ENCODE measurements at places on chromosomes 4 and X.

GRCh38 chr4:57044279-57044678 is 65.6 kb downstream of the POLR2B start:
- DNase-seq, result no peak

GRCh38 chrX:44829832-44830231 is 14.0 kb upstream of the DUSP21 start:
- no peak for DNase-seq

- DNase-seq, result no peak
These were observed 116.7 kb upstream of the CXCL13 start for GRCh38 chr4:77488882-77489281.

DNA sequence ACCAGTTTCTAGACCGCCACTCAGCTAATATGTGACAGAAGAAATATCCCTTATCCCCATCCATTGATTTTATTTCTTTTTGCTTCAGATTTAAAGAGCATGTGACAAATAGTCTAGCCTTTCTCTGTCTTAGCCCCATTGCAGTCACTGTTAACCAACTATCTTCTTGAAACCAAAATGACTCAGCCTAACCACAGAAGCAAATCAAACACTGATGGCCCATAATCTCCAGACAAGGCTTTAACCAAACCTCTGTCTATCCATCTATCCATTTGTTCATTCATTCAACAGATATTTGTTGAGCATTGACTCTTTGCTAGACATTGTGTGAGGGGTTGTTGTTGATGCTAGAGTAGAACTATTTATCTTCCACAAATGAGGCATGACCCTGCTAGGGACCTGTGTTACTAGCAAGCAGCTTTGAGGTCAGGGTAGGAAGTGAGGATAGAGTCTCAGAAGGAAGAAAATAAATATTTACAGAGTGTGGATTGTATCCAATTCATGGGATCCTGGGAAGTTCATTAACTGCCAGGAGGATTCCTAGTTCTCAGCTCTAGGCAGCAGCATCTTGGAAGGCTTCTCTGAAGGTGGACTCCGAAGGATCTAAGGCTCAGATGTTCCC is 22.5 kb downstream of the HNRNPH2 start:
- DNase-seq, result no peak

GRCh38 chr4:183758758-183759447 is 99.8 kb downstream of the TRAPPC11 start:
- no peak for DNase-seq

GRCh38 chrX:19867938-19868337 is 19.5 kb downstream of the SH3KBP1 start:
- no peak for DNase-seq

DNA sequence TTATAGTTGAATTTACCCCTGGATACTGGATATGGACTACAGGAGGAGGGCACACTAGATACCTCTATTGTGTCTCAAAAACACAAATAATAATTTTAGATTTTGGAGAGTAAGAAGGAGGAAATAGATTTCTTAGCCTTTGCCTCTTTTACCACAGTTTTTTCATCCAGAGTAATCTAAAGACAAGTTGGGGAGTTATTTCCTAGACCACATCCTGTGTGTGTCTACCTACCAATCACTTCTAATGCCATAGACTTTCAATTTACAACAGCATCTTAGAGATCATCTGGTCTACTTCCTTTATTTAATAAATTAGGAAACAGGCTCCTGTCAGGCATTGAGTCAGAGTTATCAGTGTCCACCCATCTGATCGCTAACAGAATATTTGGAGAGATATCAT is 191.5 kb downstream of the EDA start:
- no peak for DNase-seq

DNA sequence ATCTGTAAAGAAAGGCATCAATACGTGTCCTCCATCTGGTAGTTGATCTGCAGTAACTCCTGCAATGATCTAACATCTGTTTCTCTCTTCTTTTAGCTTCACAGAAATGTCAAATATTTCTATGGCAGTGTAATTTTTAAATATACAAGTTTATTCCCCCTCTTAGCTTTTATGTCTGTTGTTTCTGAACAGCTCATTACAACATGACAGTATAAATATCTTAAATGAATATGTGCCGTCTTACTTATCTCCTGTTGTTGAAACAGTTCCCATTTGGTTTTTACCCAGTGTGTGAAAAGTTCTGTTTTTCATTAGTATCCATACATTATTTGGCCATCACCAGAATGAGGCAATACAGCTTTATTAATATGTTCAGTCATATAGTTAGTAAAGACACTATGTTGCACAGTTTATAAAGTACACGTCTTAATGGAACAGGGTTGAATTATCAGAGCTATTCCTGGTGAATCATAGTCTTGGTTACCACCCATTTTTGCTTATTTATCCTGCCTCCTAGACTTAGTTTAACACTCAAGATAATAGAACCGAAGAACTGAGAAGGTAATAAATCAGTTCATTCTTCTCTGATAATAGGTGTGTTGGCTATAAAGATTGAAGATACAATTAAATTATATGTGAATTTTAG is 321.6 kb downstream of the TENM3 start:
- DNase-seq, result no peak

DNA sequence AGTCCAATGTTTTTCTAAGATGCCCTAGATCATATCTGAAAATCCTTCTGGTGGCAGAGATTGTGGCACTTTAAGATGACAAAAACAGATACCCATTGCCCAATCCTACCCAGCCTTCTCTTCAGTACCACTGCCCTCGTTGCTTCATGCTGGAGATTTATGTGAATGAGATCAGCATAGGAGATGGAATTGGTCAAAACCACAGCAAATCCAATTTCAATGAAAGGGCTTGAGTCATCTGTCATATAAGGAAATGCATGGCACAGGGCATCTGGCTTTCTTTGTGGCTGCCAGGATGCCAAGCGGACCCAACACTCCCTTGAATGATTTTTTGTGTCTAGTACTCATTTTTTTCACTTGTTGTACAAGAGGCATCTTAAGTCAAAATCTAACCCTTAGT is 16.8 kb downstream of the AFF2 start:
- no peak for DNase-seq

DNA sequence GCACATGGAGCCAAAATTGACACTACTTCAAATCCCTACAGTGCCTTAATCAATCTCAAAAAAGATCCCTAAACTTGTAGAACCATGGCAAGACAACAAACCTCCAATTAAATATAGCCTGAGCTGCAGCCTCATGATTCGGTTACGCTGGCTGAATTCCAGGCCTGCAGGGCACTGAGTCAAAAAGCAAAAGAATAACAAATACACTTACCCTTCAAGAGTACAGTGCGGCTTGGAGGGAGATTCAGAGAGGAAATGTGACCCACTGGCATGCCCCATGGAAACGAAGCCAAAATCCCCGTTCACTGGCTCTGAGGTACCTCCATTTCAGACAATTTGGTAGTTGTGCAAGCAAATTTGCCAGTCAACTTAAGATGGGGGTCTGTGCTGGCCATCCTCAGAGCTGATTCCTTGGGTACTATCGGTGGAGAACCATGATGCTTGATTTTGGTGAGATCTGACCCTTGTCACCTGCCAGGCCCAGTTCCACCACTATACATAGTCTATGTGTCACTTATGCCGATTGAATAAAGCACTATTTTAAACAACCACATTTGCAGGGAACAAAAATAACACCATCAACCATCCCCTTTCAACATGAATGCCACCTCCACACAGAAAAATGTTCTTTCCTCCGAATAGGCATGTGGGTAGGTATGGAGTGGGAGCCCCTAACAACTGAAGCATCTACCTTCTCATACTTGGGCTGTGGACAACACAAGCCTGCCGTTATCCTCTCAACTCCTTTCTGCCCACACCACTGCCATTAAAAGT is 2.1 kb downstream of the C4orf54 start:
- no peak for DNase-seq

DNA sequence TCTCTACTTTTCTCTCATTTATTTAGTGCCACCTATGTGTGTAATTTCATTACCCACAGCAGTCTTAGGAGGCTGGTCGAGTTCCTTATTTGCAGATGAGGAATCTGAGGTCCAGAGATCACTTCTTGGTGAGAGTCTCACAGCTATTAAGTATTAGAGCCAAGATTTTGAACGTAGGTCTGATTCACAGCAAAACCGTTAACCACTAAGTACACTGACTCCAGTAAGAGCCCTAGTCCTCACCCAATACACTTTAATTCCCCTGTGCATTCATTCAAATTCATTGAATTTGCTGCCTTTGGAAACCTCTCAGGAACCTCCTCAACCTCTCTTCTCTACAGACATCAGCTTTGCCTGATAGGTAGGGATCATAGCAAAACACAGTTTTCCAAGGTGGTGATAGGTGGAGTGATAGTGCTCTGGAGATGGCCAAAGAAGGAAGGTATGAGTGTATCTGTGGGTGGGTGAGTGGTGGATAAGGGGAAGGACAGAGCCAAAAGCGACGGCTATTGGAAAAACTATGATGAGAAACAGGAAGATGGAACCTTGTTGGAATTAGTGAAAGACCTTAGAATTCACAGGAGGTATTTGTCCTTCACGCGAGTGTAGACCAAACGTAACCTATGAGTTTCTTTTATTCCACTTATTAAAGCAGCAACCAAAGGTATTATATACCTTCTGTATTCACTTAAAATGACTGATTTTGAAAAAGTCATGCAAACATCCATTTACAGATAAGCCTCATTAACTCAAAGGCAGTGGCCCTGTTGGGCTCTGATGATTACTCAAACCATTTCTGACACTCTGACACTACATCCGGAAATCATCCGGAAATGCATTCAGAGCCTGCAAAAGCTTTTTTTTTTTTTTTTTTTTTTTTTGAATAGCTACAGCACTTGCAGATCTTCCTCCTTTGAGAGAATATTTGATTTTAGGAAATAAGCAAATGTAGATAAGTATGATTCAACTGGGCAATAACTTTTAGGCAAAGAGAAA is 6.3 kb downstream of the FMR1 start:
- no peak for DNase-seq

GRCh38 chrX:146278381-146278780 is 460.8 kb downstream of the SLITRK2 start:
- DNase-seq, result no peak

GRCh38 chrX:65392284-65392683 is 142.3 kb downstream of the LAS1L start:
- DNase-seq, result no peak

DNA sequence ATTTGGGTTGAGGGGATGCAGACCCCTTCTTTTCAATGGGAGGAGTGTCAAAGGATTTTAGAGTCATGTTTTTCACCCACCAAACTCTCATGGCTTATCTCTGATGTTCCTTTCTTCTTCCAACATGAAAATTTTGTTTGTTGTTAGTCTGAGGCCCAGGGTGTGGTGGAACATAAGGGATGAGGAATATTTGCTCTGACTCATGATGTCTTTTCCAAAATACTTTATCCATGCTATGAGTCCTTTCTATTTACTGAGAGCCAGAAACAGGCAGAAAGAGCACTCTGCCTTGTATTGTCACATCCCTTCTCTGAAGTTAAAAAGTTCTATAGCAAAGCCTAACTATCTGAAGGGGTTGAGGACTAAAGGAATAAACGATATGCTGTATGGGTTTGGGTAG is 61.6 kb upstream of the GYPA start:
- no peak for DNase-seq

DNA sequence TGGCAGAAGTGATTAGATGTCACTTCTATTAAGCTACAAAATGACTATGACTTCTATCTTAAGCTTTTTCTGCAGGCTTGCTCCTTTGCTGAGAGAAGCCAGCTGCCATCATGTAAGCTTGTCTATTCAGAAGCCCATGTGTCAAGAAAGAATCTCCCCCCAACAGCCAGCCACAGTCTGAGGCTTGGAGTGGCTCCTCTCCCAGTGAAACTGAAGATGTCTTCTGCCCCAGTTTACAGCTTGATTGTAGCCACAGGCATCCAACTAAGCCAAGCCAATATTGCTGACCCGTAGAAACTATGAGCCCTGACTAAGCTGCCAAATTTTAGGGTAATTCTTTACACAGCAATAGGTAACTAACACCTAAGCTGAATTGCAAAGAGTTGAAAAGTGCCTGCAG is 26.7 kb upstream of the SLC10A7 start:
- DNase-seq, result no peak

- no peak for DNase-seq
These were observed 90.3 kb downstream of the ANTXR2 start for GRCh38 chr4:79982601-79983322.

- DNase-seq, result no peak
These were observed 72.6 kb upstream of the NKX1-1 start for GRCh38 chr4:1478766-1479355.

Measured in stimulated activated naive CD8-positive, alpha-beta T cell treated with anti-CD3 and anti-CD28 coated beads, Interleukin-15, Interleukin-2, amounts not matched to agents 100 U/mL and 50 U/mL, for 24 hours (primary cell).